ENCODE measurements at places on chromosomes 11 and 22.

GRCh38 chr11:26726960-26727359, 5.1 kb upstream of the SLC5A12 start:
- no peak for DNase-seq

DNA sequence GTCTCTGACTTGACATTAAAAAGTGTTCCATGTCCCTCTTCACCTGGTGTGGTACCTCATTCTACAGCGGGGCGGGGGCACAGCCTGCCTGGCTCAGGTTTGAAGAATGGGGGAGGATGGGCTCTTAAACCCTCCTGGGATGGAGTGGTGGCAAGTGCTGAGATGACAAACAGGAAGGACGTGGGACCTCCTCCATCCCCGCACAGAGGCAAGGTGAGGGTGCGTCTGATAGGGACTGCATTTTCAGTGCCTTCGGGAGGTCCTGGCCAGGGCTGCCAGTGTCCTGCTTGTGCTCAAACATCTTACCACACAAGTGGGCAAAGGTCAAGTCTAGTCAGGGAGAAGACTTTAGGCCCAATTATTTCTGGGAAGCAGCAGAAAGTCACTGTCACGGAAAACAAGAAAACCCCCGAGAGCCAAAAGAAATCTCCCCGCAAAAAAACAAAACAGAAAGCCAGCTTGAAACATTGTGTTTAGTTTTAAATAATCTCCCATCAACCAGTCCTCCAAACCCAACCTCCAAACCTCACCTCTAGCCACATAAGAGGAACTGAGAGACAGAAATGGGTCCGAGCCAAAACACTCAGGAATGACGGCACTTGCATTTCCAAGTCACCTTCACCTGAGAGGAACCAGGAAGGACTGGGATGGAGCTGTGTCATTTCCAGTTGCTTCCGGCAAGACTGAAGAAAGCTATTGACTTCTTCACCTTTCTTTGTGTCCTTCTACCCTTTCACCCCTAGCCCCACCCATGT, 966.5 kb downstream of the NTM start:
- no peak for DNase-seq

DNA sequence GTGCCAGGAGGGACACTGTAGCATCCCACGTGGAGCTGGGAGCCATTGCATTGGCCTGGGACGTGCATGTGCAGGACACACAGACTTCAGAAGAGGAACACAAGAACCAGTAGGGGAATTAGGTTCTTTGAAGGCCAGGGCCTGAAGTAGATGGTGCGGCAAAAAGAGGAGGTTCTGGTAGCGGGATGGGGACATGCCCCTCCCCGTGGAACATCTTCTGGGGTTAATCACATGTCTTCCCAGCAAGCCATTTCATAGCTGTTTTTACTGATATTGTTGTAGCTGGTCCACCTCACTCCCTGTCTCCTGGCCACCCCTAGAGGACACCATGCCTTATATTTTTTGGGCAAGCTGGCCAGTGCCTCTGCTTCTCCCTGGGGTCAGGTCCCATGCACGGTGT, 74.3 kb downstream of the SCN3B start:
- DNase-seq: no peak

- no peak for DNase-seq
Observed at GRCh38 chr22:20464096-20464614, 26.5 kb upstream of the SCARF2 start.

GRCh38 chr11:29685361-29685760, 331.5 kb downstream of the KCNA4 start:
- DNase-seq: no peak

GRCh38 chr11:19922689-19923035, 210.0 kb downstream of the NAV2 start:
- peak; percentile 28 for DNase-seq

DNA sequence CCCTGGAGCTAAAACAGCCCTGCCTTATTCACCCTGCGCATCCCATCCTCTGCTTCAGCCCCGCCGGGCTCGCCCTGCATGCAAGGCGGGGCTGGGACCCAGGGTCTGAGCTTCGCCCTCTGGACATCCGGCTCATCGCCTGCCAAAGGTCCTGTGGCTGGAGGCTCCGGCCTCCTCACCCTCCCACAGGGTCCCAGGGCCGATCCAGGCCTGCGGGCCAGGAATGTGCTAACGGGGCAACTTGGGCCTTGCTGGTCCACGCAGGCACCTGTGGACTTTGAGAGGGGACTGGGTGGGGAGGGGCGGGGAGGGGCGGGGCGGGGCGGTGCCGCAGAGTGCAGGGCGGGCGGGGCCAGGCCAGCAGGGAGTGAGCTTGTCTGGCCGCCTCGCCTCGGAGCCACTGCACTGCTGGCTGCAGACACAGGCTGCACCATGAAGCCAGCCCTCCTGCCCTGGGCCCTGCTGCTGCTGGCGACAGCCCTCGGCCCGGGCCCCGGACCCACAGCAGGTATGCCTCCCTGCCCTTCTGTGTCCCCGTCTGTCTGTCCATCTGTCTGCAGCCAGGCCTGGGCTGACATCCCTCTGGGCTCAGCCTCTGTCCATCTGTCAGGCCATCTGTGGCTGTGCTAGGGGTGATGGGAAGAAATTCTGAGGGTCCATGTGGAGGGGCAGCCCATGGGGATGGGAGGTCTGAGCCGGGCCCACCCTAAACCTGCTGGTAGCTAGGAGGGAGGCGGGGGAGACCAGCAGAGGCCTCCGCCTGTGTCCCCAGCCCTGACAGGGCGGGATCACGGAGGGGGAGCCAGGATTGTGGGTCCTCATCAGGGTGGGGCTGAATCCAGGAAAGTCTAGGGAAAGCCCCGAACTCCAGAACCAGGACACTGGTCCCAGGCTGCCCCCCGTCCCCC, at the start of gene SUSD2:
Gene SUSD2 (plus strand): TSS at position 400 of the 908 bp plus-strand sequence. CDS start 33 bp downstream, at position 433.
- no peak for DNase-seq

- DNase-seq: no peak
Observed at GRCh38 chr11:70782401-70782913, 384.1 kb downstream of the CTTN start.

- no peak for DNase-seq
Observed at GRCh38 chr22:36027935-36028645, 534 bp downstream of the RBFOX2 start.

DNA sequence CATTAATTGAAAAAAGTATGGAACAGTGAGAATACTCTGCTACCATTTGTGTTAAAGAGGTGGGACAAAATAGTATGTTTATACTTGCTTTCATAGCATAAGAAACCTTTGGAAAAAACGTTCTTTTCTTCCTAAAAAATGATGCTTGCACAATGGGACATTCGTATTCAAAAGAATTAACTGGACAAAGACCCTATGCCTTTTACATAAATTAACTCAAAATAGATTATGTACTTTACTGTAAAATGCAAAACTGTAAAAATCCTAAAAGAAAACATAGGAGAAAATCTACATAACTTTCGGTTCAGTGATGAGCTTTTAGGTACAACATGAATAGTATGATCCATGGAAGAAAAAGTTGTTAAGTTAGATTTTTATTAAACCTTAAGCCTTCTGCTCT, 166.2 kb downstream of the NELL1 start:
- no peak for DNase-seq

DNA sequence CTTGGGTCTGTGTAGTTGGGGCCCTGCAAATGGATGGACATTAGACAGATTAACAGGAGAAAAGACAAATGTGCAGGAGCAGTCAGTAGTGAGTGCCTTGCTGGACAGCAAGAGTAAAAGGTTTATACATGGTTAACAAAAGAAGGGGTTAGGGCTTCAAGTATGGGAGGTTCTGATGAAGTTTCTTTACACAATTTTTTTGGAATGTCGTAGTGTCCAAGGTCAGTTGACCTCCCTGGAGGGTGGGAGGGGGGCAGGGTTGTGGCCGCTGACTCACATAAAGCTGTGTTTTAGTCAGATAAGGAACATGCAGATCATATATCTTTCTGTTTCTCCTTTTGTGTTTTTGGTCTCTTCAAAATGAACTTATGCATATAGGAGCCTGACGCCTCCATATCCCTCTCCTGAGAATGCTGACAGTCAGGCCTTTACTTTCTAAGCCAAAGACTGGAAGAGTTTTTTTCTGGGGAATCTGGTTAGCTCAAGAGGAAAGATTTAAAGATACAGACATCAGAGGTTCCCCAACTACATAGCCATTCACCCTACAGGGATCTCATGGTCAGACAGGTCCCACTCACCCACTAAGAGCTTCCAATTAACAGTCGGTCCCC, 134.3 kb downstream of the NECTIN1 start:
- peak; percentile 51 for DNase-seq

- peak; percentile 99 for DNase-seq
Observed at GRCh38 chr11:64334764-64335735, 5.0 kb upstream of the CCDC88B start.

- DNase-seq: no peak
Observed at GRCh38 chr11:29641201-29641600, 375.6 kb downstream of the KCNA4 start.

GRCh38 chr22:33247758-33248157, 189.6 kb upstream of the SYN3 start:
- no peak for DNase-seq

All from renal cortical epithelial cell (primary cell).